ENCODE measurements at places on chromosomes 1 and 21. TPM values are rescaled to one million over a fixed set of nuclear protein-coding genes. Genes with fewer than 3 reads are reported as not detected.

Gene PADI2
- 147 TPM for polyA plus RNA-seq

DNA sequence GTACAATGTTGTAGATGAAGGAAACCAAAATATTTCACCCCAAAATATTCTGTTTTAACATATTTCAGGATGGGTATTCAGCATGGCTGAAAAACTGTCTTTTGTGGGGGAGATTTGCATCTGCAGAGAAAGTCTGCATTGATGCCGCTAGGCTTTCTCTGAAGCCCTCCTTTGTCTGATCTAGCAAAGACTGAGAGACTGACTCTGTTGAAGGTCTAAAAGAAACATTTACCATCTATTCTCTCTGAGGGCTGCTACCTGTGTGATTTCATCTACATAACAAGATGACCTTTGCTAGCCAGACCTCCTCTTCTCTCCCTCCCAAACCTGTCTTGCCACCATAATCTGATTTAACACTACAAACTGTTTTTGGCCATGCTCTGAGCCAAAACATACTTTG lies 12.4 kb upstream of the MT1HL1 start:
- no peak for DNase-seq

GRCh38 chr1:12014141-12014991 lies 4.9 kb upstream of the MIIP start:
- no peak for DNase-seq

DNA sequence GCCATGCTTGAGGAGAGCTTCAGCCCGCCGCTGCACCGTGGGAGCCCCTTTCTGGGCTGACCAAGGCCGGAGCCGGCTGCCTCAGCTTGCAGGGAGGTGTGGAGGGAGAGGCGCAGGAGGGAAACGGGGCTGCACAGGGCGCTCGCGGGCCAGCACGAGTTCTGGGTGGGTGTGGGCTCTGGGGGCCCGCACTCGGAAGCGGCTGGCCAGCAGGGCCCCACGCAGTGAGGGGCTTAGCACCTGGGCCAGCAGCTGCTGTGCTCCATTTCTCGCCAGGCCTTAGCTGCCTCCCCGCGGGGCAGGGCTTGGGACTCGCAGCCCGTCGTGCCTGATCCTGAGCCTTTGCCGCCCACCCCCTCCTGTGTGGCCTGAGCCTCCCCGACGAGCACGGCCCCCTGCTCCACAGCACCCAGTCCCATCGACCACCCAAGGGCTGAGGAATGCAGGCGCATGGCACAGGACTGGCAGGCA lies 1554.0 kb downstream of the KCNT2 start:
- no peak for DNase-seq

- no peak for DNase-seq
These were observed 15.8 kb upstream of the EVA1B start for GRCh38 chr1:36339215-36339614.

DNA sequence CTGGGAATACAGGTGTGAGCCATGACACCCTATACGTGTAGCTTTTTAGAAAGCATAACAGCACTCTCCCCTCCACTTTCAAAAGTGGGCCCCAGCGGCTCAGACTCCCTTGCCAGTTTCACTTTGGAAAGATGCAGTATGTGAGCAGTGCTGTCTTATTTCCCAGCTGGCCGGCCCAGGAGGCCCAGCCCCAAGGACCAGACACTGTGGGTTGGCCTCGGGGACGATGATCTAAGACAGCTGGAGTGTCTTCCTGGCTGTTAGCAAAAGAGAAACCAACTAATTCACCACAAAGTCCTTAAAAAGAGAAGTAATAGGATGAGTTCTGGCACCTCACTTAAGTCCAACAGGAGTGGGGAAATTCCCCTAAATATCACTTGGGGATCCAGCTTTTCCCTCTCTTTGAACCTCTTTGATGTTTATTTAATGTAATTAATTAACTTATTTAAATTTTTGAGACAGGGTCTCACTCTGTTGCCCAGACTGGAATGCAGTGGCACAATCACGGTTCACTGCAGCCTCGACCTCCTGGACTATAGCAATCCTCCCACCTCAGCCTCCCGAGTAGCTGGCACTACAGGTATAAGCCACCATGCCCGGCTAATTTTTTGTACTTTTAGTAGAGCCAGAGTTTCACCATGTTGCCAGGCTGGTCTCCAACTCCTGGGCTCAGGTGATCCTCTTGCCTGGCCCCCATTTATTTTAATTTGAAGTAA lies 17.6 kb upstream of the CLIC4 start:
- DNase-seq = no peak

DNA sequence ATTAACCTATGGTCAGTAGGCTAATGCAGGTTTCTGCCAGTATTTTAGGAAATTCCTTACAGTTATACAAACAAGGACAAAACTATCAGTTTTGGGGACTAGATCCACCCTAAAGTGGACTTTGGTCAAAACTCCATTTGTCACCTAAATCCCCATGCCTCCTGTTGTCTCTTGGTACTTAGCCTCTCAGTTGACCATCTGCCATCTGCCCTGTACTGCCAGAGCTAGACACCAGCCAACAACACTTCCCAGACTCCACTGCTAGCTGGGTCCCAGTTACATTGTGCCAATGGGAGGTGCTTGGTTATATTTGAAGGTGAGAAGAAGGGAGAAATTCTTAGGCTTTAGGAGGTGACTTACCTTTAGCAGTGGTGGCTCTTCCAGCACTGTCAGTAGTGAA lies 17.0 kb upstream of the BSDC1 start:
- no peak for DNase-seq

- no peak for DNase-seq
These were observed 46.7 kb upstream of the ITPKB start for GRCh38 chr1:226785805-226786204.

Gene CD34
- polyA plus RNA-seq = 151 TPM

Gene SPRR1B
- 0.37 TPM for polyA plus RNA-seq

DNA sequence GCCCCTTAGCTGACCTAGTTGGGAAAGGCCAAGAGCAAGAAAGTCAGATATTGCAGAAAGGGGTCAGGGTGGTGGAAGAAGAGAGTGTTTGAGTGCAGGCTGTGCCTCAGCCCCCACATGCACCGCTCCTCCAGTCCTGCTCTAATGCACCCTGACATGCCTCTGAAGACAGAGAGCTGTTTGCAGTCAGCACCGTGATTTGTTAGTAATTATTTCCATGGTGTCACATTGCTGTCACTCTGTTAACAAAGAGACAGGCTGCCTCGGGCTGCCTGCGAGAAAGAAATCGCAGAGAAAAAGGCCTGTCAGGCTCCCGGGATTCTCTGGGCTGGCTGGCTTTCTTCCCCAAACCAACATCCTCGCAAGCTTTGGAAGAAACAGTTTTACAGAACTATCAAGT lies 58.3 kb downstream of the ERI3 start:
- DNase-seq = no peak

- DNase-seq = no peak
These were observed 850.9 kb downstream of the USP25 start for GRCh38 chr21:16580661-16581060.

Gene PGLYRP4
- polyA plus RNA-seq = not detected

Gene GPR157
- polyA plus RNA-seq = 1.1 TPM

- DNase-seq = no peak
These were observed 79.2 kb upstream of the CD1D start for GRCh38 chr1:158101455-158101854.

- no peak for DNase-seq
These were observed 61.2 kb downstream of the SYT6 start for GRCh38 chr1:114092186-114093062.

Gene XCL2
- not detected for polyA plus RNA-seq

DNA sequence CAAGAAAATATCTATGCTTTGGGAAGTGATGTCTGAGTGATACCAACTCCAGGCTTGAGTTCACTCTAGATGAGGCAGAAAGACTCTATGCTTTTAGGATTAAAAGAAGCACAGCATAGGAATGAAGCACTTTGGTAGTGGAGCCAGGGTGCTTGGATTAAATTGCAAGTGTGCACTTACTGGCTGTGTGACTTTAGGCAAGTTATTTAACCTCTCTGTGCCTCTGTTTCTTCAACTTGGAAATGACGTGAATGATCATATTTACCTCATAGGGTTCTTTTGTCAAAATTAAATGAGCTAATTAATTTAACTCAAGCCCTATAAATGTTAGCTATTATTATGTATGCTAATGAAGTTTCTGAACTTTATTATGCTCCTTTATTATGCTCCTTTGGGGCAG lies 446.1 kb downstream of the TTLL7 start:
- no peak for DNase-seq

Gene LIPI
- 0.12 TPM for polyA plus RNA-seq

- DNase-seq = peak; percentile 32
These were observed 779.0 kb upstream of the ADGRL4 start for GRCh38 chr1:79785561-79785960.

DNA sequence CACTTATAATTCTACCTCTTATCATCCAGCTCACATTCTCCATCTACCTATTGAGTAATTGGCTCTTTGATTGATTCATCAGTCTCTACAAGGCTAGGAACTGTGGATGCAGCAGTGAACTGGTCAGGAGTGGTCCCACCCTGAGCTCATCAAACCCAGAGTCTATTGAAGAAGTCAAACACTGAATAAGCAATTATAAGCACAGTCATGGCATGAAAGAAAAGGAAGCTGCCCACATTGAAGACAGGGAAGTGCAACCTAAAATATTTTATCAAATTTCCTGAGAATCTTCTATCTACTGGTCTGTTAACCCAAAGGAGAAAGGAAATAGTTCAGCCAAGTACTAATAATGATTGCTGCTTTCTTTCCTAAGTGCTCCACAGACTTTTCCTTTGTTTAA lies 35.7 kb downstream of the ACP6 start:
- no peak for DNase-seq

GRCh38 chr1:39886757-39887231 lies 3.5 kb upstream of the TRIT1 start:
- DNase-seq = no peak

Gene BATF3
- 2.2 TPM for polyA plus RNA-seq

GRCh38 chr21:16537501-16537900 lies 807.7 kb downstream of the USP25 start:
- DNase-seq = no peak

Gene CAPN9
- polyA plus RNA-seq = 0.57 TPM

DNA sequence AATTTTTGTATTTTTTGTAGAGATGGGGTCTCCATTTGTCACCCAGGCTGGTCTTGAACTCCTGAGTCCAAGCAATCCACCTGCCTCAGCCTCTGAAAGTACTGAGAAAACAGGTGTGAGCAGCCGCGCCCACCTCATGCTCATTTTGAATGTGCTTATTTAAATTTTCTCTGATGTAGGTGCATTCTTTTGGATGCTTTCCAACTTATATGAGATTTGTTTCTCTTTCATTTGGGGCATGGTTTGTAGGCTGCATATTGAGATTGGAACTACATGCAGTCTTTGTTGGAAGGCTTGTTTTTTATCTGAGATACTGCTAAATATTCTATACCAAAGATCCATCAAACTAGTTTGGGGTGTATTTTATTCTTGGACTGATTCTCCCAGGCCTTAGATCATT lies 81.0 kb upstream of the IVNS1ABP start:
- DNase-seq = no peak

DNA sequence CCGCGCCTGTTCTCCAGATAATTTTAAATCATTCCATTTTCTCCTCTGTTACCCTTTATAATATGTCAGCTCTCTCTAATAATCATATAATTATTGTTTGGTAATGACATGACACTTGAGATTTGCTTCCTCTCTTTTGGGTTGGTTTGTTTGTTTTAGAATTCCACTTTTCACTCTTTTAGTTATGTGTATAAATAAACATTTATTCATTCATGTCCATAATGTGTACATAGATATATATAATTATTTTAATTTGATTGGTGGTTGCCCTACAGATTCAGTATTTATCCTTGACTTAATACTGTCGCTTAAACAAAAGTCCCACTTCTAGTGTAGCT lies 93.4 kb upstream of the FMN2 start:
- no peak for DNase-seq

- no peak for DNase-seq
These were observed 4.8 kb downstream of the CCDC24 start for GRCh38 chr1:43995984-43996732.

GRCh38 chr1:159900755-159901360 lies 893 bp upstream of the CFAP45 start:
- no peak for DNase-seq

GRCh38 chr1:22915816-22916470 lies 56.7 kb downstream of the LACTBL1 start:
- no peak for DNase-seq

DNA sequence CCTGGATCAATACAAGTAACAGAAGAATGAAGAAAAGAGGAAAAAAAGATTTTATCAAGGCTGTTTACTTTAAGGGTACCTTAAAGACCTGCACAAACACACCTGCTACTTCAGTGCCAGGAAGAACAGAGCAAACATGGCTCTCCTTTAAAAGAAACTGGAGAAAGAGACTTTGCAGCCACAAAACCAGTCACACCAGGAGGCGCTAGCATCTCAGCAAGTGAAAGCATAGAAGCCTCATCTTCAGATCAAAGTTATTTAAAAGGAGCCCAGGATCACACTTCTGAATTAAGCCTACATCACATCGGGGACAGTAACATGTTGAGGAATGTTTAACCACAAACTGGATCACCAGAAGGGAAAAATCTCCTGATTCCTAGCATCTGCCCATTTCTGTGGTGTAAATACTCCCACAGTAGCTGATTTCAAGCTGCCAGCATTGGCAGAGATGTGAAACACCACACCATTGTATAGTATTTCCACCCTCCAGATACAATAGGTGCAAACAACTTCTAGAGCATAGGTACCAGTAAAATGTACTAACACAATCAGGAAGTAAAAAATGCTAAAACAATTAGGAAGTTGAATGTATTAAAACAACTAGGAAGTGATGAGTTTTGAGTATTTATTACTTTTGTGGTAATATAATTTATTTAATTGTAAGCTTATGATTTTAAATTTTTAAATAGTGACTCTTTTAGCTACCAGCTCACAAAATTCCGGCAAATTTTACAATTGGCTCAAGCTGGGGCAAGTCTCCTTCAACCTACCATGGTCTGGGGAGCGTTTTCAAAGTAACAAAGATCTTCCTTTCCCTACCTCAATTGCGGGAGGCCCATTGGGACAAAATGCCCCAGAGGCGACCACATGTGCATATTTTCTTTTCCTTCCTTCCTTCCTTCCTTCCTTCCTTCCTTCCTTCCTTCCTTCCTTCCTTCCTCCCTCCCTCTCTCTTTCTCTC lies 105.3 kb upstream of the CLDN14 start:
- no peak for DNase-seq

- DNase-seq = no peak
These were observed 303.3 kb upstream of the DEPDC1 start for GRCh38 chr1:68800182-68800581.

GRCh38 chr1:161367684-161368400 lies at the start of gene CFAP126:
Gene CFAP126 (minus strand): TSS chr1:161367876. CDS start chr1:161367868, 8 bp downstream.
- peak; percentile 38 for DNase-seq

DNA sequence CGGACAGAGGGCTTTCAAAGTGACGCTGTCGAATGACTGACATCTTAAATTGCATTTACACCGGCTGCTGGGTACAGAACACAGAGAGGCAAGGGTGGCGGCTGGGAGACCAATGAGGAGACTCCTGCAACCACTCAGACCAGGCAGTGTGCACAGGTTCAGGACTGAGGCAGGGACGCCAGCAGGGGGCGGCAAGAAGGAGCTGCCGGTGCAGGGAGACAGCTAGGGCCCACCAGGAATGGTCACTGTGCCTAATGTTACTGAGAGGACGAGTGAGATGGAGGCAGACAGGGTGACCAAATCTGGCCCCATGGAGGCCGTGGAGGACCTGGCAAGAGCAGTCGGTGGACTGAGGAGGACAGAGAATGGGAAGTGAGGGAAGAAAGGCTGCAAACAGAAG lies 23.5 kb downstream of the GLIS1 start:
- DNase-seq = no peak

GRCh38 chr1:24089743-24090555 lies 22.0 kb downstream of the MYOM3 start:
- DNase-seq = no peak

- no peak for DNase-seq
These were observed 505.8 kb downstream of the SMYD3 start for GRCh38 chr1:246001142-246001836.
